ENCODE measurements at places on chromosomes 2 and 18.
A peak's percentile ranks its signal among the peaks of the same experiment; 100 is the strongest.

DNA sequence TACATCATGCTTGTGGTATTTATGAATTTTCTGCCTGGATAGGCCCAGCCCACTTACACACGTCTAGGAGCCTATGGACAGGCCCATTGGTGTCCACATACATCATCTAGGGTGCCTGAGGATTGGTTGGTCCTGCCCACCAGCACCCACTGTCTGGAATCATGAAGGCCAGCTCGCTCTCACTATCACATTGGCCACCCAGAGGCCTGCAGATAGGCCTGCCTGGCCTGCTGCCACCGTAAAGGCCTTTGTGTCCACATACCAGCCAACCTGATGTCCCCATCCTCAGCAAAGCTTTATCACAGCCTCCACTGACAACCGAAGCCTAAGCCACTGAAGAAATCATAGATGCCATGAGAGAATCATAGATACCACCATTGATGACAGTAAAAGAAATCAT is 40.2 kb downstream of the METTL21A start:
- no peak for DNase-seq

GRCh38 chr2:26726228-26726627 is 33.7 kb downstream of the KCNK3 start:
- DNase-seq, result no peak

DNA sequence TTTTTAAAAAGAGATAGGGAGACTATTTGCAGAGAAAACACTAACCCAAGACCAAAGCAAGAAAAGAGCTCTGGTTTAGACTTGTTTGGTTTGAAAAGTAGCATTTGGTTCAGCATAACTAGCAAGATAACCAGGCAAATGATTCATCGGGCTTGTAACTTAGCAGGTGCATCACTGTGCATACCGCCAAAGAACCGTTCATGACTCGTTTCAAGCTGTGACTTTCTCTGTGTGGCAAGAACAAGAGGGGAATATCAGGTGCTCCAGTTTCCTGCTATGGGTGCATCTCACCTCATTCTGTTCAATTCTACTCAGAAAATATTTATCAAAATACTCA is 244.9 kb downstream of the ETAA1 start:
- DNase-seq, result no peak

GRCh38 chr2:69975136-69975852 is 13.9 kb upstream of the ASPRV1 start:
- no peak for DNase-seq

GRCh38 chr18:420661-421246 is 79.7 kb downstream of the COLEC12 start:
- DNase-seq, result no peak

DNA sequence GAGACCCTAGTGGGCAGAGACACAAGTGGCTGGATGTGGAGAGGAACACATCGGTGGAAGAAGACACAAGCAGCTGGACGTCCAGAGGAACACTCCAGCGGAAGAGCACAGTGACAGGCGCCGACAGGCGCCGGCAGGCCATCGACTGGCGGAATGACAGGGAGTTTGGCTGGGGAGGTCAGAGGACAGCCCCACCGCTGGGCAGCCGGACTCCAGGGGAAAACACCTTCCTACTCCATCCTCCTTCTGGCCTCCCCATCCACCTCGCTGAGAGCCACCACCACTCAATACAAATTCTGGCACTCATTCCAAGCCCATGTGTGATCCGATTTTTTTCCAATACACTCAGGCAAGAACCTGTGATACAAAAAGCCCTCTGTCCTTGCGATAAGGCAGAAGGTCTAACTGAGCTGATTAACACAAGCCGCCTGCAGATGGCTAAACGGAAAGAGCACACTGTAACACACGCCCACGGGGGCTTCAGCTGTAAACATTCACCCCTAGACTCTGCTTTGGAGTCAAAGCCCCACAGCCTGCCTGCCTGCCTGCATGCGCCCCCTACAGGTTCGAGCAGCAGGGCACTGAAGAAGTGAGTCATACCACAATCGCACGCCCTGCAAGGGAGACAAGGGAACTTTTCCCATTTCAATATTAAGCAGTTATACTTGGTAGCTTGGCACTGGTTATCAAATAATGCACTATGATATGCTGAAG is 50.2 kb upstream of the LRP1B start:
- DNase-seq, result no peak

DNA sequence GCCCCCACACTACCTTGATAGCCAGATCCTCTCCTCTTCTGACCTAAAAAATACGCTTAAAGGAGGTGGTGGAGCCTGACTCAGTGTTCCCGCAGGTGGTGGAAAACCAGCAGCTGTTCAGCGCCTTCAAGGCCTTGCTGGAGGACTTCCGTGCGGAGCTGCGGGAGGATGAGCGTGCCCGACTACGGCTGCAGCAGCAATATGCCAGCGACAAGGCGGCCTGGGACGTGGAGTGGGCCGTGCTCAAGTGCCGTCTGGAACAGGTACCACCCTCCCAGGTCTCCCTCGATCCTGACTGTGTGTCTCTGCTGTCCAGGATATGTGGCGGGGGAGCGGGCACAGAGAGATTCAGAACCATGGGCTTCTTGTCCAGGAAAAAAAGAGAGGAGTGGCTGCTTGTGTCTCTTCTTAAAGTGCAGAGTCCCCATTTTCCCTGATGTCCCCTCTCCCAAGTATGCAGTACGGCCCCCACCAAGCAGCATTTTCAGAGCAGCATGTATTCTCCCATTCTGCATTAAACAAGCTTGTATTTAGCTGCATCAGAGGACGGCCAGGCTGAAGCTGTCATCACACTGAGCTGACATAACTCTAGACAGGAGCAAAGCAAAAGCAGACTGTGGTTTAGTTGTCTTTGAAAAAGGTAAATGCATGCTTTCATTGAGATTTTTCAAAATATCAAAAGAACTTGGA is 101.6 kb downstream of the MTCL1 start:
- DNase-seq, result no peak

GRCh38 chr2:106853631-106854030 is 32.3 kb downstream of the ST6GAL2 start:
- DNase-seq, result no peak

DNA sequence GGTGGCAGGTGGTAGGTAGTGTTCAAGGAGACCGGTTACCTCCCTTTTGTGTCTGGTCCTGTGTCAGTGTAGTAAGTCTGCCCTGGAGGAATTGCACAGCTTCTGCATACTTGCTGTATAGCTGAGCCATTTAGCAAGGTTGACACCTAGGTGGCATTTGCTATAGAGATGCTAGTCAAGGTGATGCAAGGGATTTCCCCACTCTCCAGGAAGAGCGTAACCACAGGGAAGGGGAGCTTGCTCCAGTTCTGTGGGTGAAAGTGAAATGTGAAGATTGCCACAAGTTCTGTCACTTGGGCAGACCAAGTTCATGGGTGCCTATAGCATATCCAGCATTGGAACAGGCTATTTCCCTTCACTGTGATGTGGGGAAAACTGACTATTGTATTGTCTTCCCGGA is 28.1 kb downstream of the NAT8 start:
- no peak for DNase-seq

DNA sequence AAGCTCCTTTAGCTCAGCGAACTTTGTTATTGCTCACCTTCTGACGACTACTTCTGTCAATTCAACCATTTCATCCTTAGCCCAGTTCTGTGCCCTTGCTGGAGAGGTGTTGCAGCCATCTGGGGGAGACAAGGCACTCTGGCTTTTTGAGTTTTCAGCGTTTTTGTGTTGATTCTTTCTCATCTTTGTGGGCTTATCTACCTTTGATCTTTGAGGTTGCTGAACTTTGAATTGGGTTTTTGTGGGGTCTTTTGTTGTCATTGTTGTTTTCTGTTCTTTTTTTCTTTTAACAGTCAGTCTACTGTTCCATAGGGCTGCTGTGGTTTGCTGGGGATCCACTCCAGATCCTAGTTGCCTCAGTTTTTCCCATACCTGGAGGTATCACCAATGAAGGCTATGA is 57.3 kb downstream of the GTF3C3 start:
- DNase-seq, result no peak

GRCh38 chr2:239019183-239019581 is 171.3 kb downstream of the TWIST2 start:
- DNase-seq, result no peak

DNA sequence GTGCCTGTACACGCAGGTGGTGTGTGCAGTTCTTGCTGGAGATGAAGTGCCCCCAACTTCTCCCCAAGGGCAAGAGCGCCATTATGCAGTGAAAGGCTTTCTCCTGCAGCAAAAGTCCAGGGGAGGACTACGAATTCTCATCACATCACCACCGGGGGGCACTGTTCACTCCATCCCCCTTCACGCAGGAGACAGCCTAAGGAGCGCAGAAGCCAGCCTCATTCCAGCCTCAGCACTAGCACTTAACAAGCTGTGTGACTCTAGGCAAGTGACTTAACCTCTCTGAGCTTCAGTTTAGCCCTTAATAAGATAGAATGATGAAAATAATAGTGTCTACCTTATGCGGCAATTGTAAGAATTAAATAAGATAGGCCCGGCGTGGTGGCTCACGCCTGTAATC is 32.3 kb downstream of the DNMT3A start:
- peak; percentile 45 for DNase-seq

DNA sequence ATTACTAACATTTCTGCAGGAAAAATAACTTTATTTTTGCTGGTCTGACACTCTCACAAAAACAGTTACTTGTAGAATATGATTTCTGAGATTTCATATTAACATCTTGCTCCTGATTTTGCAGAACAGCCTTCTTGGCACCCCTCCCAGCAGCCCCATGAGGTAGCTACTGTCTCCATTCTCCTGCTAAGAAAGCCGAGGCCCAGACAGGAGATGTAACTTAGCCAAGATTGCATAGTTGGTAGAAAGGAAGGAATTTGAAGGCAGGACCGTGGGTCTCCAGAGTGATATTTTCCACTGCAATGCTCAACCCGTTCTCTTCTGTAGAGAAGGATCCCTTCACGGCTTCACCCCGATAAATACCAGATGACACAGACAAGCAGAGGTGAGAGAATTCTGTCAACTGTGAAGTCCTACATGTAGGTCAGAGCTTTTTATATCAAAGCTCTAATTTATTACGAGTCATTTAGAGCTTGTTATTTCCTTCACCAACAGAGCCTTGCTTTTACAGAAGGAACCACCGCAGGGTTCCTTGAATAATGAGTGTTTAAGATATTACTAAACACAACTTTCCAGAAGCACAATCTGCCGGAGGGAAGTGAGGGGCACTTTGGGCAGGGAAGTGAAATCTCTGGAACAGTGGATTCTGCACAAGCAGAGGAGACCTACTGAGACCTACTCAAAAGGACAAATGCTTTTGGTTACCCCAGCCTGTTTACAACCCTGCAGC is 48.0 kb upstream of the MYCN start:
- peak; percentile 43 for DNase-seq

- DNase-seq, result no peak
Observed at GRCh38 chr2:25331686-25332365, 9.9 kb downstream of the DNMT3A start.

GRCh38 chr18:44680273-44681075 is at the start of gene SETBP1:
TSS of gene SETBP1 (plus strand) at chr18:44680888. CDS start at chr18:44701347, 20,459 bp downstream.
- peak; percentile 78 for DNase-seq

GRCh38 chr18:76412010-76412817 is 82.8 kb downstream of the ZNF516 start:
- no peak for DNase-seq
